Hematopoietic multipotent progenitor cell treated with erythropoietin and hydrocortisone succinate and interleukin-3 and kit ligand, for 8 days (in vitro differentiated cells): ENCODE measurements at places on chromosomes 1 and 21.

DNA sequence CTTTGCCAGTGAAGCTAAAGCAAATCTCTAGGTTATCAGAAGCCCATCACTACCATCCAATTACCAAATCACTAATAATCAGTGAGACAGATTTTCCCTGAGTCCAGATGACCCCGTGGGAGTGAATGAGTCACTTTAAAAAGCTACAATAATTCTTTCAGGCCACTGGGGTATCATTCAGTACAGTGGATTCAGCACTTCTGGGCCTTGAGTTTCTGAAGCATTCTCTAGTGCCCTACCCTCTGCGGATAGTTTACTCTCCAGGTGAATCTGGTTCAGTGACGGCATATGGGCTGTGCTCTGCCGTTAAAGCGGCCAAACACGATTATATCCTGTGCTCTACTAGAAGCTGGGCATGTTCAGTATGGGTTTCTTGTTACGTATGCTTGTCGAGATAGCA is 26.1 kb downstream of the NR5A2 start:
- DNase-seq = no peak

GRCh38 chr1:204161609-204162493 is 4.3 kb downstream of the REN start:
- no peak for DNase-seq

GRCh38 chr1:4673494-4673893 is 19.1 kb downstream of the AJAP1 start:
- DNase-seq = no peak

DNA sequence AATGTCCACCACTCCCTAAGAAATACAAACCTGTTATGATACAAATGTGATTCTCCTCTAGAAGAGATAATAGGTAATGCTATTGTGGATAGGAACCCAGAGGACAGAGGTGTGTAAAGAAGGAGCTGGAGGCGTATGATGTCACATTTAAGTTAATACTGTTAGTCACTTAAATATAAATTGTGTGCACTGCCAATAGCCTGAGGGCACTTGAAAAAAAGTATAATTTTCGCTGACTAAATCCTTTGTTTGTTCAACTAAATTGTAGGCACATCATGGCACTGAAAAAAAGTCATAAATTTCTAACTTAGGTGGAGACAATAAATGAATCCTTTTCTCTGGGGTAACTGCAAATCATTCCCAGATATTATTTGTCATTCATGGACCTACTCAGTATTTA is 4.4 kb downstream of the RCSD1 start:
- no peak for DNase-seq

- DNase-seq = no peak
Measured at GRCh38 chr1:9808459-9808858, 15.3 kb downstream of the CLSTN1 start.

GRCh38 chr1:109762039-109762585 is 1.6 kb downstream of the EPS8L3 start:
- no peak for DNase-seq
